ENCODE measurements at places on chromosomes 3 and 15. TPM values are rescaled to one million over a fixed set of nuclear protein-coding genes. Genes with fewer than 3 reads are reported as not detected.

The CPEB1 gene
- total RNA-seq: 3.4 TPM

The MYEF2 gene
- total RNA-seq: 17.3 TPM

The LRRK1 gene
- total RNA-seq: 25.4 TPM

The FOXL2NB gene
- 1.4 TPM for total RNA-seq

The IMPDH2 gene
- 162 TPM for total RNA-seq

The NBEAL2 gene
- total RNA-seq: 46.9 TPM

The SLC7A14 gene
- total RNA-seq: not detected

The SERPINI1 gene
- total RNA-seq: 2.6 TPM

The CHCHD4 gene
- 41.9 TPM for total RNA-seq

The SPESP1 gene
- total RNA-seq: not detected

The CACNA1D gene
- 0.98 TPM for total RNA-seq

The SCN5A gene
- 1.3 TPM for total RNA-seq

The ROPN1 gene
- total RNA-seq: not detected

The ZNF662 gene
- not detected for total RNA-seq

The PPP1R14D gene
- 0.28 TPM for total RNA-seq
